Neuronal stem cell (in vitro differentiated cells): ENCODE measurements at places on chromosomes 12 and 14.

GRCh38 chr12:49330631-49331379, 6.2 kb downstream of the C1QL4 start:
- no peak for DNase-seq

DNA sequence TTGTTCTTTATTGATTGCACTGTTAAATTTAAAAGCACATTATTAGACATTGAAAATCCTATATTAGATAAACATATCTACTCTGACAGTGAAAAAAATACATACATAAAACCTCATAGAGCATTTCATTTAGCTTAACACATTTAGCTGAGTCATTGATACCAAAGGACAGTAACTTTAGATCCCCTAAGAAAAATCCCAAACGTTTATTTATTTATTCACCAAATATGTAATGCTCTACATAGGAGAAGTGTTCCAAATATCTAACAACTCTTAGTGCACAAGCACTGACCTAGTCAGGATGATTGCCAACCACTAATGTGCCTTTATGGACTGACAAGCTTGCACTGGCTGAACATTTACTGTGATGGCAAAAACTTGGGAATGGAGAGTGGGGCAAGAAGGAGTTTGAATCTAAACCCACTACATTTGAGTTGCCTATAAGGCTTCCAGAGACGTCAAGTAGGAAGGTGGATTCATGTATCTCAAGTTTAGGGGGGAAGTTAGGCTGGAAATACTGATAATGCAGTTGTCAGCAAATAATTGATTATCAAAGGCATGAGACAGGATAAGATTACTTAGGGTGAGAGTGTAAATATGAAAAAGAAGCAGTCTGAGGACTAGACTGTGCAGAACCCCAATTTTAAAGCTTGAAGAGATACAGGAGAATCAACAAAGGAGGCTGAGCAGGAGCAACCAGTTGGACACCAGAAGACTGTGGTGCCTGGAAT, 156.4 kb downstream of the PLCZ1 start:
- no peak for DNase-seq

DNA sequence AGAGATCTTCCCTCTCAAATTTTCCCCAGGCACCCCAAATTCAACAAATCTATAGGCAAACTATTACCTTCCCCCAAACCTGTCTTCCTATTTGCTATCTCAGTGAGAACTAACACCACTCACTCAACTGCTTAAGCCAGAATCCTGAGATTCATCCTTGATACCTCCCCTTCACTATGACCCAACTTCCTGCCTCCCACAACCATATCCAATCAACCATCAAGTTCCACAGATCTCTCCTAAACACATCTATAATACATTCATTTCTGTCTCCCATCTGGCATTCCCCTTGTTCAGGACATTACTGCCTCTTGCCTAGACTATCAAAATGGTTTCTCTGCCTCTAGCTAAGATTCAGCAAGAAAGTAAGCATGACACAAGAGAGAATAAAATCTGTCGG, 21.3 kb downstream of the YAF2 start:
- no peak for DNase-seq

GRCh38 chr14:104403421-104404220, 175.9 kb upstream of the C14orf180 start:
- no peak for DNase-seq

DNA sequence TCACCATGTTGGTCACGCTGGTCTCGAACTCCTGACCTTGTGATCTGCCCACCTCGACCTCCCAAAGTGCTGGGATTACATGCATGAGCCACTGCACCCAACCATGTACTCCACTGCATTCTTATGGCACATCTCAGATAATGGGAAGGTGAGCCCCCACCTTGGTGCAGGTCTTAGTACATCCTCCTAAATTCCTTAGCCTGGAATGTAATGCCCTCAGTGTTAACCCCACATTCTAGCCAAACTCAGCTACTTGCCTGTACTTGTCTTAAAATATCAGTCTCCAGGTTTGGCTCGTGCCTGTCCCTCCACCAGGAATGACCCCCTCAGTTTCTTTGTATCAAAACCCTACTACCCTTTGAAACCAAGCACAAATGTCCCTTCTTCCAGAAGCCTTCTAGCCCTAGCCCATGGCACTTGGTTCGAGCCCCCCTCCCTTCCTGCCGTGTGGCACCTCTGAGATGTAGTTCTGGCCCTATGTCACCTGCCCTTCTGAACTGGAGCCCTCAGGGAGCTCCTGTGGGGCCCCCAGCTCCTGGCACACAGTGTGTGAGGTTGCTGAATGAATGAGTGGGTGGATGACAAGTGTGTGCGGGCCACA, 8.4 kb downstream of the KCNH3 start:
- DNase-seq: no peak

- DNase-seq: no peak
These were observed 996 bp downstream of the SSPN start for GRCh38 chr12:26196421-26196716.

- DNase-seq: no peak
These were observed 86.5 kb upstream of the CRY1 start for GRCh38 chr12:107179871-107180270.

GRCh38 chr14:79724934-79725717, 486.2 kb downstream of the DIO2 start:
- DNase-seq: no peak

- no peak for DNase-seq
These were observed 177.4 kb downstream of the PRKCH start for GRCh38 chr14:61498811-61499210.

GRCh38 chr14:100662879-100663760, 63.6 kb upstream of the DLK1 start:
- peak; percentile 74 for DNase-seq

- no peak for DNase-seq
These were observed 236.2 kb downstream of the EGLN3 start for GRCh38 chr14:33714527-33715226.

DNA sequence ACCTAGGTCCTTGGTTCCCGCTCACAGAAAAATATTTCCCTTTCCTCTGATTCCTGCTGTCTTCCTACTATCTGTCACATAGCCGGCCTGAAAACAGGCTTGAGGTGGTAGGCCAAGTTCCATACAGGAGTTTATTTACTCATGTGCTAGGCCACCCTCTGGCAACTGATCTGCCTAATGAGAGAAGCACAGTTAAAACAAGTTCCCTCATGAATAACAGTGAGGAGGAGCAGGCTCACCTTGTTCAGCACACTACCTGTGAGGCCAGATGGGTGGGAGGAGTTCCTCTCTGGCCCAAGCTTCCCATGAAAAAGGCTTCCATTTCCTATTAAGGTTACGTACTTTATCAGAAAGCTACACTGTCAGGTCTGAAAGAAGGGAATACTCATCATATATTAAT, 206.0 kb downstream of the MYRFL start:
- DNase-seq: no peak

DNA sequence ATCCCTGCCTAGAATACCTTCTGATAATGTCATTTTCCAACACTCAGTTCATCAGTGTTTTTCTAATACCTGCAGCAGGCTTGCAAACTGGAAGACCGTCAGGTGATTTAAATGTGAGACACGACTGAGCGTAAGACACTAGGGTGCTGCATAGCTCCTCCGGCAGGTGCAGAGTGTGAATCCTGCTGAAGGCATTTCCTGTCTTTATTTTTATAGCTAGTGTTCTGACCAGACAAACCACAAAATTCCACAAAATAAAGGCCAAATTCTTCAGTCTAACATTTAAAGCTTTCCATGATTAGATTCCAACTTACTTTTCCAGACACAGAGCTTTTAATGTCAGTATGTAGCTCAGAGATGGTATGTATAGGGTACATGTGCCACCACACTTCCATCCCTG, 70.7 kb downstream of the BBS10 start:
- DNase-seq: no peak

DNA sequence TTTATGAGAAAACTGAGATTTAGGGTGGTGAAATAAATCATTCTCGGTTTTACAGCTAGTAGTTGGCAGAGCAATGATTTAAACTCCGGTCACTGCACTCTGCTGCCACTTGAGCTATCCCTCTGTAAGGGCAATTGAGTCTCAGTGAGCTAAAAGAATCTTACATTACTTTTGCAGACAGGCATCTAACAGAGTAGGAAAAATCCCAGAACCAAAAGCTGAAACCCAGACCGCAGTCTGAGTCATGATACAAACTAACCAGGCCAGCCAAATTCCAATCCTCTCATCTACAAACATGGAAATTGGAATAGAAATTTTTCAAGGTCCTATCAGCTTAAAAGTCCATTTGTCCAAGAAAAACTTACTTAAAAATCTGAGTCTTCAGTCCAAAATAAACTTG, 73.7 kb downstream of the ANKS1B start:
- no peak for DNase-seq

DNA sequence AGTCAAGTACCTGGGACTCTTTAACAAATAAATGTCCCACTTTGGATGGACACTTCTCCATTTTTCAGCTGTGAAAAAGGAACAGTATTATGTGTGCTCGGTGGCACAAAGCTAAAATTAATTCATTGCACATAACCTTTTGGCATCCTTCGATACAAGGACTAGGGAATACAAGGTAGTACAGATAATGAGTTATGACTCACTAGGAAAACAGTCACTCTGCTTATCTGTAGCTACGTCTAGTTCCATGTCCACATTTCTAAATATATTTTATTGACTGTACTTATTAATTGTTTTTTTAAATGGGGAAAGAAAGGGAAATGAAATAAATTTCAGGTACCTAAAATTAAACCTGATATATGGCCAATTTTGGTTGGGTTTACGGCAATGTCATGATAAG, 35.2 kb upstream of the RIC8B start:
- no peak for DNase-seq

DNA sequence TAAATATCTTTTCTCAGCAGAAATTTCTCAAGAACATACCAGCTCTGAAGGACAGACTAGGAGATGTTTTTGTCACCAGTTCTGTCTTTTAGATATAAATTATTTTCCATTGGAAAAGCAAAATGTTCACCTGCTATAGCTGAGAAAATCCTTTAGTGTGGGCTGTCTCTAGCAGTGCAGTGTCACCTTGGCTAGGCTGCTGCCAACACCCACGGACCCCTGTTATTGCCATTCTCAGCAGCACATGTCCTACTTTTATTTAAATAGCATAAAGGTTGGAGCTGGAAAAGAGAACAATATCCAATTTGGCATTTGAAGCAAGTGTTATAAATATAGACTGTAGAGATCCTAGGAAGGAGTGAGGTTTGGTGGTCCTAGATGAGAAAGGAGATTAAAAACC, 156.4 kb downstream of the TPH2 start:
- no peak for DNase-seq
